ENCODE measurements at places on chromosomes 12 and 14.

DNA sequence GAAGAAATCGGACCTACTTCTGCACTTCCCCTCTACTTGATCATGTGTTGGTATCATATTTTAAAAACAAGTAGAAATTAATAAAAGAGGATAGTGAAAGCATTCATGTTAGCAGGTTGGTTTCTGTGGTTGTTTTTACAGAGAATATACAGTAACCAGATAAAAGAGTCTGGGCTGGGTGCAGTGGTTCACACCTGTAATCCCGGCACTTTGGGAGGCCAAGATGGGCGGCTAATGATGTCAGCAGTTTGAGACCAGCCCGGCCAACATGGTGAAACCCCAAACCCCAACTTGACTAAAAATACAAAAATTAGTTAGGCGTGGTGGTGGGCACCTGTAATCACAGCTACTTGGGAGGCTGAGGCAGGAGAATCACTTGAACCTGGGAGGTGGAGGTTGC lies 55.9 kb downstream of the LRP6 start:
- no peak for DNase-seq

DNA sequence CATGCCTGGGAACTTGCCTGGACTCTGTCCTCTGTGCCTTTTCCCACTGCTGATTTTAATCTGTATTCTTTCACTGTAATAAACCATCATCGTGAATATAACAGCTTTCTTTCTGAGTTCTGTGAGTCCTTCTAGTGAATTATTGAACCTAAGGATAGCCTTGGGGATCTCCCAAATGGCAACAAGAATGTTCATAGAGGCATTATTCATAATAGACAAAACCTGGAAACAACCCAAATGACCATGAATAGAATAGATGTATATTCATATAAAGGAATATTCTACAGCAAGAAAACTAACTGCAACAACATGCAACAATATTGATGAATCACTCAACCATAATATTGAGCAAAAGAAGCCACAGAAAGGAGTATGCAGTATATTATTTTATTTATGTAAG lies 44.7 kb upstream of the CEP83 start:
- no peak for DNase-seq

- no peak for DNase-seq
These were observed 69.2 kb downstream of the PTPRQ start for GRCh38 chr12:80513211-80513610.

GRCh38 chr14:90613453-90613852 lies 202.8 kb downstream of the TTC7B start:
- no peak for DNase-seq

DNA sequence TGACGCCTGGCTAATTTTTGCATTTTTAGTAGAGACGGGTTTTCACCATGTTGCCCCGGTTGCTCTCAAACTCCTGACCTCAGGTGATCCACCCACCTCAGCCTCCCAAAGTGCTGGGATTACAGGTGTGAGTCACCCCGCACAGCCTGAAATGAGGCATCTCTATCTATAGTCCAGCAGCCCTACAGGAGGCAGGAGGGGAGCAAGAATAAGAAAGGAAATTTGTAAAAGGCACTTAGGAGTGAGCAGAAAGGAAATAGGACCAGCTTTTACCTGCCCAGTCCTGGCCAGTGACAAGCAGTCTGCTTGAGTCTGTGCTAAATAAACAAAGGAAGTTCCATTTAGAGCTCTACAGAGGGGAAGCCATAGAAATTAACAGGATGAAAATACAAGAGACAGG lies 15.0 kb upstream of the PSMA6 start:
- DNase-seq: no peak
